Fibroblast of lung (primary cell): ENCODE measurements at places on chromosomes 2 and 18. TPM values are rescaled to one million over a fixed set of nuclear protein-coding genes. Genes with fewer than 3 reads are reported as not detected.
A peak's percentile ranks its signal among the peaks of the same experiment; 100 is the strongest.

- DNase-seq = peak; percentile 97
These were observed 15.3 kb downstream of the CROCC2 start for GRCh38 chr2:240921311-240921994.

GPR17 gene
- total RNA-seq = not detected in 2 replicates

DNA sequence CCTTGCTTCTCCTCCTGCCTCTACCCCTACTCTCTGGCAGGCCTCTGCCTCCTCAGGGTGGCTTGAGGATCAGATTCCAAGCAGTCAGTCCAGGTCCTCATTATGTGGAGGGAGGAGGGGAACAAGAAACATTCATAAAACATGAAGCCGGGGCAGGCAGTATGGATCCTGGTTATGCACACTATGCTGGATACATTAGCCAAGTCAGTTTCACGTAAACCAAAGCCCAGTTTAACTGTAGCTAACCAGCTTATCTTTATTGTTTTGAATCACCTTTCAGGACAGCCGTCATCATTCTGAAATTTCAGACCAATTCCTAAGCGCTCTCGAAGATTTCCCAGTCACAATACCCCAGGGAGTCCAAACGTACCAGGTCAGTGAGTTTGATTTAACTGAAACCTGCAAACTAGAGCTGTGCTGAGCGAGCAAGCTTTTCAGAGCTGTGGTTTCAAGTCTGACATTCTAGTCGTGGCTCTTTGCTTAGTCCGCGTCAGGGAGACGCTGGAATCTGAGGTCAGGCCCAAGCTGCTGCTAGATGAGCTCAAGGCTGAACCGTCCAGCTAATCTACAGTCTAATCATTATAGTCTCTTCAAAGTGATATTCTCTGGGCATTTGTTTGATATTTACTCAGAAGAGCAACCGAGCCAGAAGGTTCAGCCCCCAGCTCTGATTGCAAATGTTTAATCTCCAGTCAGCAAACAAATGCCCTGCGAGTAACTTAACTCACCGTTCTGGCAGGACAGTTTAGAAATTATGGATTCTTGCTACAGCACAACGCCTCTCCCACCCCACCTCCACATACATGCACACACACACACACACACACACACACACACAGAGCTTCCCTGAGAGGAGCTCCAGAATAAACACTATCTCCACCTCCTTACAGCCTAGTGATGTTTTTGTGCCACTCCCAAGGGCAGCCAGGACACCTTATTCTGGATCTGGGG is 63.8 kb upstream of the BZW1 start:
- DNase-seq = peak; percentile 98

GRCh38 chr2:220876080-220876824 is 695.9 kb downstream of the EPHA4 start:
- no peak for DNase-seq

MAP3K19 gene
- not detected in 2 replicates for total RNA-seq

- peak; percentile 54 for DNase-seq
These were observed 4.2 kb upstream of the CLIP4 start for GRCh38 chr2:29110916-29111535.

DNA sequence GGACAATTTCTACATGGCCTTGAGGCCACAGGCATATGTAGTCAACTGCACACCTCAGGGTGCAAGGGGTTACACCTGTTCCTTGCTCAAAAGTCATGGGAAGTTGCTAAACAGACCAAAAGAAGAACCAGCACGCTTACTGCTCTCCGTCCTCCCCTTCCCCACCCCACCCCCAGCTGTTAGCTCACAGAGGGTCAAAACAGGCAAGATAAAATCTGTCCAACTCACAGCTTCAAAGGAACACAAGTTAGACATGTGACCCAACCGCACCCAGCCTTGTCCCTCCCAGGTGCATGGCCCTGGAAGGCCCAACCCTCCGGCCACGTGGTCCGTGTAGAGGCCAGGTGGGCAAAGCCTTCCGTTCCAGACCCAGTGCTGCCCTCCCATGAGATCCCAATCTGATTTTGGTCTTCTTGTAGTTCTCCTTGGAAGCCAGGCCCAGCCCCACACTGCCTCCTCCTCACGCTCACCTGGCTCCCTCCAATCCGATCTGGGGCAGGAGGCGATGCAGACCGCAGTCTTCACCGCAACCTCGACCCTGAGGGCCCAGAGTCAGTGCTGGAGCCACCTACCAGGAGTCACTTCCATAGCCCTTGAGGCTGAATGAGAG is 14.5 kb upstream of the ASPRV1 start:
- no peak for DNase-seq

CREG2 gene
- under 0.01 and 0.50 TPM in 2 replicates for total RNA-seq

- DNase-seq = no peak
These were observed 145.5 kb upstream of the PELI1 start for GRCh38 chr2:64289737-64290136.

GRCh38 chr2:64591188-64591587 is 62.5 kb downstream of the SERTAD2 start:
- DNase-seq = no peak

GRCh38 chr18:58192519-58192918 is 148.5 kb downstream of the NEDD4L start:
- DNase-seq = no peak

- DNase-seq = peak; percentile 59
These were observed 1190.2 kb upstream of the NRXN1 start for GRCh38 chr2:52222128-52222527.

GRCh38 chr2:185610301-185610700 is 128.3 kb upstream of the FSIP2 start:
- no peak for DNase-seq

- peak; percentile 59 for DNase-seq
These were observed 5.7 kb downstream of the ELAC1 start for GRCh38 chr18:50973367-50974126.

DNA sequence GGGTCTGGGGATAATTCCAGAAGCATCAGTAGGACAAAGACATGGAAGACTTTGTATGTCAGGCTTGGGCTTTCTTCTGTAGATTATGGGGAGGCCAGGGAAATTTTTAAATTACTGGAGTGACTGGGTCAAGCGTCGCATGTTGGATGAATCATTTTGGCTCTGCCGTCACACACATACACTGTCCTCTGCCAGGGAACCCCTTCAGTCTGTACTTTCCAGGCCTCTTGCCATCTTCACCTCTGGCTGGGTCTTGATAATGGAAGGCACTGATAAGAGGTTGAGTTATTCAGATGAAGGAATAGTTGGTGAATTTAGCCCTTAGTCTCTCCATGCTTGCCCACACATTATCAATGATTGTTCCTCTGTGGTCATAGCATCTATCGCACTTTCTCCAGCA is 895.1 kb upstream of the CELF4 start:
- DNase-seq = no peak

CNRIP1 gene
- total RNA-seq = 34.7 and 39.8 TPM in 2 replicates

DNA sequence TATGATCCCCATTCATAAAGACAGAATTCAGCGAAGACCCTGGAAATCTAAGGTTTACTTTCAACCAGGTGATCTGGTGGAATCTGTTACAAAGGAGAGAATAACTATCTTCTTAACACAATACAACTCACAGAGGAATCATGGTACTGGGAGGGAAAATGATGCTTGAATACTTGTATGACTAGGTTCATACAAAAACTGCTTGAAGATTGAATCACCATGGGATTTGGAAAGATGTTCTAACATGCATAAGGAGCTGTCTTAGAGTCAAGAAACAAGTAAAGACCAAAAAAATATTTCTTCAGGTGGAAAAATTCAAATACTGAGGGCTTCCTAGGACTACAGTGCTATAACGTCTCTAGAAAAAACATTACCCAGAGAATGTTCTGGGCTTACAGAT is 32.2 kb downstream of the COL5A2 start:
- DNase-seq = peak; percentile 39

GRCh38 chr2:237184919-237185552 is 99.3 kb downstream of the COPS8 start:
- no peak for DNase-seq

DNA sequence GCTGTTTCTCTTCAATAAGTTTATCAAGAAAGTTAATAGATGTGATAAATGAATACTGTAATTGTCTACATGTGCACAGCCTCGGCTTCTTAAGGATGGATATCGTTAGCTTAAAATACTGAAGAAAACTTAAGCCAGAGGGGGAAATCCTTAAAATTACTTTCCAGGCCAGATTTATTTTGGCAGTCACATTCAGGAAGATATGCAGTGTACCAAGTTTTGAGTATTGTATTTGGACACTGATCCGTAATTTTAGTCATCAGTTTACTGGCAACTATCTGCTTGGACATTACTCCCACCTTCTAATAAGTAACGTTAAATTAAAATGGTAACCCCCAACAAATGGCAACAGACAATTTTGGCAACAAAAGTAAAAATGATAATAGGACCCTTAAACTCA is 770.0 kb upstream of the ZEB2 start:
- no peak for DNase-seq

DNA sequence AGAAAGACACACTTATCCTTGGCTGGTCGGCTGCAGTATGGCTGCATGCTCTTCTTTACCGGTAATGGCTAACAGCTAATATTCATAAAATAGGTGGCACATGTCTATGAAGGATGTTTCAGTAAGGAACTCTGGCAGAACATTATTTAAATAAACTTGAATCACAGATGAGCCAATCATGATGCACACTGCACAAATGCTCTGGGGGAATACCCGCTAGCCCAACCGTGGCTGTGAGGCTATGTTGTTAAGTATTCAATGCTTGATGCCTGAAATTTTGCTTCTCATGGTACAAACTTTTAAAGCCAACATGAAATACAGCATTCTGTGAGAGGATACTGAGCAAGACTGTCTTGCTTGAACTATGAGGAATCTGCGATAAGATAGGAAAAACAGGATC is 505.8 kb downstream of the ZEB2 start:
- DNase-seq = no peak

GRCh38 chr2:60992985-60993392 is 24.5 kb upstream of the PEX13 start:
- no peak for DNase-seq

DNA sequence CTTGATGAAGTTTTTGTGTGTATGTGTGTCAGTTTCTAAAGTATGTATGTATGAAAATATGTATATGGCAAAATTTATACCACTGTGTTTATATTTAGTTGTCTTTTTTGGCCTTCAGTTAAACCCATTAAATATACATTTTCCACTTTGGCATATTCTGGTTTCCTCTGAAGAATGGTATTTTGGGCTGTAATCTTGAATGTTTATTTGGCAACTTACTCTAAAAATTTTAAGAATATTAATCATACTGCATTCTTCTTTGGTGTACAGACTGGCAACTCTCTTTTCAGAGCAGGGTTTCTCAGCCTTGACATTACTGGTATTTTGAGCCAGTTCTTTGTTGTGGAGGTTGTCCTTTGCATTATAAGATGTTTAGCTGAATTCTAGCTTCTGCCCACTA is 27.9 kb upstream of the CCBE1 start:
- DNase-seq = peak; percentile 40

DNA sequence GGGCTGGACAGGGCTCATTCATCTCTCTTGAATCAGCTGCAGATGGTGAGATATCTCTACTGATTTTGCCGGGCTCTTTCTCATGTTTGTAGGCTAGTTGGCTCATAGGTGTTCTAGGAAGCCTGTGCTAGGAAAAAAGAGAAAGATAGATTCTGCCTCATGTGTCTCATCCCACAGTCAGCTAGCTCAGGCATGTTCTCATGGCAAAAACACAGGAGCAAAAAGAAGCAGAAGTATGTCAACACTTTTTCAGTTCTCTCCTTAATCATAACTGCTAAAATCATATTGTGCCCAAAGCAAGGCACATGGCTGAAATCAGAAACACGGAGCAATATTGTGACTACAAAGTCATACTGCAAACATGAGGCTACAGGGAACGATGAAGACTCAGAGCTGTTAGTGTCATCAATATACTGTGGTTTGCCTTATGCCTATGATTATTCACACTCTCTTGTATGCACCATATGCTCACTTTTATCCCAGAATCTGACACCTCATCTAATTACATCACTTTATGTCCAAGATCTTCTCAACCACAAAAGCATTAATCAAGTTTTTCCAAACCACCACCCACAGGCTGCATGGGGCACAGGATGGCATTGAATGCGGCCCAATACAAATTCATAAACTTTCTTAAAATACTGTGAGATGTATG is 571.9 kb upstream of the CNTNAP5 start:
- DNase-seq = no peak

GRCh38 chr2:219289537-219290361 is 10.6 kb downstream of the DNAJB2 start:
- DNase-seq = peak; percentile 93

POTEI gene
- total RNA-seq = not detected in 2 replicates

LINC00305 gene
- not detected in 2 replicates for total RNA-seq

HAUS1 gene
- 25.4 and 37.0 TPM in 2 replicates for total RNA-seq

- no peak for DNase-seq
These were observed 104.4 kb downstream of the INHBB start for GRCh38 chr2:120450196-120450820.

KCNJ3 gene
- total RNA-seq = not detected in 2 replicates

DNA sequence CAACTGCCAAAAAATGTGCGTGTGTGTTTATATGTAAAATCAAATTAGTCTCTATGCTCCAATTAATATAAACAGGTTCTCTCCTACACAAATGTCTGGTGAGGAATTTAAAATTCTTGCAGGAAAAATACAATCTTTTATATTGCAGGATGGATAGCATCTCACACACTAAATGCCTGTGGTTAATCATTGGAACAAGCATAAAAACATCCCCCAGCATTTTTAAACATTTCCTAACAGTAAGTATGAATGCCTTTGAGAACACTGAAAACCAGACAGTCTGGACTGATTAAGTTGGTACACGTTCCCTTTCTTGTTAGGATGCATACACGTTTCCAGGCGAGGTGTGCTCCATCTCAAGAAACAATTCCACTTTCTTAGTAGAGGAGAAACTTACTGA is 29.9 kb upstream of the PDE1A start:
- peak; percentile 2 for DNase-seq

- no peak for DNase-seq
These were observed 2.6 kb downstream of the STK25 start for GRCh38 chr2:241505781-241506201.

GRCh38 chr2:20671736-20672080 is 4.8 kb downstream of the GDF7 start:
- no peak for DNase-seq

CDH2 gene
- total RNA-seq = 2.0 and 8.7 TPM in 2 replicates

LCT gene
- total RNA-seq = under 0.01 TPM in 2 replicates

NEU2 gene
- not detected in 2 replicates for total RNA-seq

AQP12B gene
- total RNA-seq = not detected in 2 replicates

GRCh38 chr2:111134055-111134454 is 13.3 kb downstream of the BCL2L11 start:
- no peak for DNase-seq

DNA sequence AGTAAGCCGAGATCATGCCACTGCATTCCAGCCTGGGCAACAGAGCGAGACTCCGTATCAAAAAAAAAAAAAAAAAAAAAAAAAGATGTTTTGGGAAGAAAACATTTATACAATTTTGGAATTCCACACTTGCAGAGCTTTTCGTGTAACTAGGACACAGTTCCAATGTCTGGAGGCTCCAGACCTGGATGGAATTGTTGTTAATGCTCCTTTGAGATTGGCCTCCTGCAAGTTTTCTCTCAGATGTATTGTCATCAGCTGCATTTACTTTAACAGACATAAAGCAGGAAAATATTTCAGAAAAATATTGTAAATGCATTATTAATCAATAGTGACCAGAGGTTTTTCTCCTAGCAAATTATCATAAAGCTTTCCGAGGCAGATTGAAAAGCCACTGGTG is 124.1 kb downstream of the RBM43 start:
- DNase-seq = no peak

FKBP1B gene
- total RNA-seq = 4.9 and 12.1 TPM in 2 replicates

FAHD2A gene
- total RNA-seq = 25.9 and 32.5 TPM in 2 replicates

LYG2 gene
- not detected in 2 replicates for total RNA-seq

MC4R gene
- not detected in 2 replicates for total RNA-seq
